Aorta (tissue), 5 donors: ENCODE measurements at places on chromosomes 2 and 18. TPM values are rescaled to one million over a fixed set of nuclear protein-coding genes. Genes with fewer than 3 reads are reported as not detected.

Gene FBXO48
- total RNA-seq, result 1.0 TPM

DNA sequence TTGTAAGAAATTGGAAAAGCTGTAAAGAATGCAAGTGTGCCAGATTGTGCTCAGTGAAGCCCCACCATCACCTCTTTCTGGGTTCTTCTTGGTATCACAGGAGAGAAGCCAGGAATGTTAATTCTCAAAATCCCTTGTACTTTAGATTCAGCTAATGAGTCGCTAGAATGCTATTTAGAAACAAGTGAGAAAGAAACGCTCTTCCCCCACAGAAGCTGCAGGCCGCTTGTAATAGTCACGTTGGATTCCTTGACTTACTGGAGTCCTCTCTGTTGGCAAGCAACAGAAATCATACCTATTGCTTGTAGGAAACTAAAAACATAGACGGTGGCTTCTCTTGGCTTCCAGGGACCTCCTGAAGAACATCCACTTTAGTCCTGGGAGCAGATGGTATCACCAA lies 375.6 kb upstream of the LRATD1 start:
- no peak overlapping the region for H3K4me3 ChIP-seq
- H3K27me3 ChIP-seq, result no peaks in the 10 kb centered on the region
- H3K36me3 ChIP-seq, result no peaks in the 10 kb centered on the region
- DNase-seq, result no peak
- H3K27ac ChIP-seq, result no peak overlapping the region

DNA sequence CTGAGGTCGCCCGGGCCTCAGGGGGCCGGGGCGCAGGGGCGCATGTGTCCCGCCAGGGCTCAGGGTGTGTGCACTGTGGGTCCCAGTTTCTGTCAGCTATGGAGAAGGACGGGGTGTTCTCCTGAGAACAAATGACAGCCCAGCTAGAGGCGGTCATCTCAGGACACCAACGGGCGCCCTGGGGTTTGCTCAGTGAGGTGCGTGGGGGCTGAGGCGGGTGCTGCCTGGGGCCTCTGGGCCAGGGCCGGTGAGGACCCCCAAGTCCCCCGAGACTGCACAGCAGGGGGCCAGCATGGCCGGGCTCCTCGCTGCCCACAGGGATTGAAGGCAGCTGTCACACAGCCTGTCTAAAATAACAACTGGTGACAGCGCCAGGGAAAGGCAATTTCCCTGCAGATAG lies 808.8 kb upstream of the SOX11 start:
- H3K36me3 ChIP-seq, result no peaks in the 10 kb centered on the region
- no peak for DNase-seq
- no peaks in the 10 kb centered on the region for H3K4me1 ChIP-seq
- H3K27ac ChIP-seq, result no peak overlapping the region
- no peaks in the 10 kb centered on the region for H3K27me3 ChIP-seq

DNA sequence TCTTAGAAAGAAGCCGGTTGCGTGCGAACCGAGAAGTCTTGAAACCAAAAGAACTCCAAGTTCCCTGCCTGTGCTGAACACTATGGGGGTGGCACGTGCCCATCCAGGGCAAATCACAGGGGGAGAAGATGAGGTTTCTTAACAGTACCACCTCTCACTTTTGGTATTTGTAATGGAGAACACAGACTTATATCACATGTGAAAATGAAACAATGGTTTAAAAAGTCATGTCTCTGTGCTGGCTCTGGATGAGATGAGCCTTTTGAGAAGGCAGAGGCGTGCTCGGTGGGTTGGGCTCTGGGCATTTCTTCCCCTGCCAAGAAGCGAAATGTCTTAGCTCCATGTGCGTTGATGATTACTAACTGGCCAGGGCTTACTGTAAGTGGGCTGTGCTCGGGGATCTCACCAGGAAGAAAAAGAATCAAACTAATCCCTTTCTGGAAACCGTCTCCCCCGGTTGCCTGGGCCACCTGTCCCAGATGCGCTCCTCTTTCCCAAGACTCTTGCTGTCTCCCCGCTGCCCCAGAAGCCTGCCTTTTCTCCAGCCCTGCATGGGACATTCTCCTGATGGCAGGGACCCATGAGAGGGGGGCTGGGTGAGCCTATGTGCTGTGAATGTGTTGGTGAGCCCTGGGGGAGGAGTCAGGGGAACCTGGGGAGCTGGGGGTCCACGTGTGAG lies 252.9 kb downstream of the PRKCE start:
- no peaks in the 10 kb centered on the region for H3K27me3 ChIP-seq
- H3K4me3 ChIP-seq, result no peak overlapping the region
- DNase-seq, result no peak
- no peaks in the 10 kb centered on the region for H3K4me1 ChIP-seq

DNA sequence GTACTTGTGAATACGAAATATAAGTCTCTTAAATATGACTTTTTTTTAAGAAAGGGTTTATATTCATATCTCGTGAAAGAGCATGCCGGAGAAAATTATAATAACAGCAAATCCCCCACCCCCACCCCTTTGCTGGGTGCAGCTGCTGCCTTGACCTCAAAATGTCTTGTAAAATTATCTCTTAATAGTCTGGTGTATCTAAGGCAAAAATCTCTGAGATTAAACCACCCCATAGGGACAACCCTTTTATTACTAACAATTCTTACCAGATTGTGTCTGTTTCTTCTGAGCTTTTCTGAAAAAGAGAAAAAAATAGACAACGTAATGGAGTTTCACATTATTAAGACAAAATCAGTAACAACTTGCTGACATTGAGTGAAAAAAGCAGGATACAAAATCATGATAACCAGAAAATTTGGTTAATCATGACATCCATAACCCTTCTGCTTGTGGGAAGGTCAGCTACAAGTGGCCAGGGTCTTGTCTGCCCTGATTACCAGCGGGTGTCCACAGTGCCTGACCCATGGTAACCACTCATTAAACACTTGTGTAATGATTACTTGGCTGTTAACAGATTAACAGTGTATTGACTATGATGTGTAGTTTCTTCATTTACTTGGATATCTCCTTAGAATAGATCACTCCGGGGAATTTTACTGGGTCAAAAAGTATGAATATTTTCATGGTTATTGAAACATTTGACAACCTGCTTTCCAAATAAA lies 1.5 kb downstream of the STRADB start:
- no peaks in the 10 kb centered on the region for H3K4me1 ChIP-seq
- H3K36me3 ChIP-seq, result no peaks in the 10 kb centered on the region
- no peak for DNase-seq
- no peak overlapping the region for H3K4me3 ChIP-seq

DNA sequence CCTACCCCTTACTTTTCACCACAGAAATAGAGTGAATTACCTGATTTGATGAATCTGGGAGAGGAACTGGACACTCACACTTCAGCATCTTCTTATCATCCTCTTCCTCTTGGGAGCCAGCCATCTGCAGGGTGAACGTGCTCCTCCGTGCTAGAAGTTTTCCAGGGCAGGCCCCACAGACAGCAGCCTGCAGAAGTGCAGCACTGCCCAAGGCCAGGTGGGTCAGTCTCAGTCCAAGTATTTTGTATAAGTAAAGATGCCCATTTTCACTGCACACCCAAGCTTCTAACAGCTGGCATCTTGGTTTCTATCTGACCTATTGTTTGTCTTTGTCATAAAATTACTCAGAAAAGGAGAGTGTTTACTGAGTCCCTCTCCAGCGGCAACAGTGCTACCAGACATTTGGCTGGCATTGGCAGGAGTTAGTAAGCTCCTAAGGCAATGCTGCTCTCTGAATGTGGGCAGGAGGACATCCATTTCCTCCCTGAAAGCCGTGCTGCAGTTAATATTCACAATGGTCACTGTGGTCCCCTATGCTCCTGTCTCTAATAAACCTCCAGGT lies 222.6 kb upstream of the CTAGE1 start:
- DNase-seq, result no peak
- H3K27ac ChIP-seq, result no peak overlapping the region
- H3K27me3 ChIP-seq, result no peaks in the 10 kb centered on the region

DNA sequence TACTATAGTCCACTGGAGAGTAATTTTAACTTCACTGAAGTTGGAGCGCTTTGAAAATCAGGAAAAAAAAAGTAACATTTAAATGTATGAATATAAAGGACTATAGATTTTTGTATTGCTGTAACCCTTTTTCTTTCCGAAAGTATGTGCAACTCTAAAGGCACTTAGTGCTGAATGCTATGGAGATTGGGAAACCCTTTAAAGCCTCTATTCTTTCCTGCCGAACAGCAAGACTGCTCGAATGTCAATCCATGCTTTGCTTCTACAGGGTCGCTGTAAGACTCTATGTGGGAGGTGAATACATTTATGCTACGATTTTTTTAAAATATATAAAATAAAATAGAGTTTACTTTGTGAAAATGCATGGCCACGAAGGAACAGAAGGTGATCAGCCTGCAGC lies 825 bp downstream of the GRB14 start:
- peak overlapping the region; percentile 53 for H3K4me3 ChIP-seq
- no peak for DNase-seq
- no peaks in the 10 kb centered on the region for H3K27me3 ChIP-seq
- no peaks in the 10 kb centered on the region for H3K36me3 ChIP-seq
- H3K4me1 ChIP-seq, result peaks cover 3% of the 10 kb centered on the region
- no peak overlapping the region for H3K27ac ChIP-seq

DNA sequence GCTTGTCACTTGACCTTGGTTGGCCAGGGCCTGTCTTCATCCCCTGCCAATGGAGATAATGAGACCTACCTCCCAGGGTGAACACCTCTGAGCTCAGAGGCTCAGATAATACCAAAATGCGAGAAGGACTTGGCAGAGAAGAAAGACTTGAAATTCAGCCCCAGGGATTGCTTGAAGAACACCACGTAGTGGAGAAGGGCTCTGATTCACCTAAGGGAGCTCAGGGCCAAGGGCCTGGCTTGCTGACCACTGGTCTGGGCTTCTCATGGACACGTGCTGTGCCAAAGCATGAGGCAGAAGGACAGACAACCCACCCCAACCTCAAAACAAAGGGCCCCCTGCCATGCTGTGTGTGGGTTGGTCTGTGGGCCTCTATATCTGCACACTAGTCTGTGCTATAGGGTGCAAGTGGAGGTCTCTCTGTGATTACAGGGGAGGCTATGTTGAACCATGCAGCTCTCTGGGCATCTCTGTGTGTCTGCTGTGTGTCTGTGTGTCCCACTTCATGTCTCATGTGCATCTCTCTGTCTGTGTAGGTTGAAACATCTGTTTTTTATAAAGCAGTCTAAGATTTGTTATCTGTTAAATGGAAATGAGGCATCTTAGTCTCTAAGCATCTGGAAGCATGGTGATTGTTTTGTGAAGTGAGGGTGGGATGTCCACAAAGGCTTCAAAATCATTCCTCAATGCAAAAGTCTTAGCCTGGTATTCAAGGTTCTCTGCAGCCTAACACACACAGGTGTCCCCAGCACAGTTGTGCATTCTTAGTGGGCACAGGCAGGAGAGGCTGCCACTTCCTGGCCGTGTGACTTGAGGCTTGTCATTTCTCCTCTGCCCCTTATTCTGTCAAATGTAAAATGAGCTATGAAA lies 61.0 kb upstream of the EPAS1 start:
- DNase-seq, result no peak
- H3K36me3 ChIP-seq, result no peaks in the 10 kb centered on the region
- no peaks in the 10 kb centered on the region for H3K4me1 ChIP-seq
- H3K27me3 ChIP-seq, result no peaks in the 10 kb centered on the region
- H3K4me3 ChIP-seq, result no peak overlapping the region
